ENCODE measurements at places on chromosomes 6 and 20.

GRCh38 chr6:15709651-15710269 is 46.9 kb upstream of the DTNBP1 start:
- DNase-seq: no peak

- DNase-seq: no peak
Observed at GRCh38 chr6:130212215-130212874, 10.4 kb downstream of the SAMD3 start.

- DNase-seq: no peak
Observed at GRCh38 chr6:1437553-1438406, 48.4 kb downstream of the FOXF2 start.

DNA sequence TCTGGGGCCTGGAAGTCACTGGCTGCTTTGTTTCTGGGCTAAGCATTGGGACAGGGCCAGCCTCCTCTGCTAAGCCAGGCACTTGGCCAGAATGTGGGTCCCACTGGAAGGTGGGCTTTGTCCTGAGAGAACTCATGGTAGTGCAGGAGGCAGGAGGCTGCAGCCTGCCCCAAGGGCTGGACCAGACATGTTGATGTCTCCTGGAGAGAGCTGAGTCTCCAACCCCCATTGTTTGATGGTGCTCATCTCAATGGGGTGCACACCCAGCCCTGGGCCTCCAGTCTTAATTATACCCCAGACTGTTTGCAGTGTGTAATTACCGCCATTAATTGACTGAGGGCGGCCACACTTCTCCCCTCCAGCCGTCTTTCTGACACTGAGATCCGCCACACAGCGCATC is 220.5 kb upstream of the PMEPA1 start:
- no peak for DNase-seq

DNA sequence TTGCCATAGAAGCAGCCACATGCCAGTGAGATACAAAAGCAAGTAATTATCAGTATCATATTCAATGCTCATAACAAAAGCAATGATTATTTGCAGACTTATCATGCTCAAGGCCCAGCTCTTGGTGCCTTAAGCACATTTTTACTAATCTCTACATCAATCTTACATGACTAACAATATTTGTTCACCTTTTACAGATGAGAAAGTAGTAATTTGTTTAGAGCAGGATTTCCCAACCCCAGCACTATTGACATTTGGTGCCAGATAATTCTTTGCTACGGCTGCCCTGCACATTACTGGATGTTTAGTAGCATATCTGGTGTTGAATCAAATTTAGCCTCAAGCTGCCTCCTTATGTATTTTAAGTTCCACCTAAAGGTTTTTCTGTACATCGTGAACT is 19.0 kb upstream of the DOK5 start:
- DNase-seq: no peak

- DNase-seq: no peak
Observed at GRCh38 chr20:16608277-16608650, 35.0 kb upstream of the KIF16B start.

DNA sequence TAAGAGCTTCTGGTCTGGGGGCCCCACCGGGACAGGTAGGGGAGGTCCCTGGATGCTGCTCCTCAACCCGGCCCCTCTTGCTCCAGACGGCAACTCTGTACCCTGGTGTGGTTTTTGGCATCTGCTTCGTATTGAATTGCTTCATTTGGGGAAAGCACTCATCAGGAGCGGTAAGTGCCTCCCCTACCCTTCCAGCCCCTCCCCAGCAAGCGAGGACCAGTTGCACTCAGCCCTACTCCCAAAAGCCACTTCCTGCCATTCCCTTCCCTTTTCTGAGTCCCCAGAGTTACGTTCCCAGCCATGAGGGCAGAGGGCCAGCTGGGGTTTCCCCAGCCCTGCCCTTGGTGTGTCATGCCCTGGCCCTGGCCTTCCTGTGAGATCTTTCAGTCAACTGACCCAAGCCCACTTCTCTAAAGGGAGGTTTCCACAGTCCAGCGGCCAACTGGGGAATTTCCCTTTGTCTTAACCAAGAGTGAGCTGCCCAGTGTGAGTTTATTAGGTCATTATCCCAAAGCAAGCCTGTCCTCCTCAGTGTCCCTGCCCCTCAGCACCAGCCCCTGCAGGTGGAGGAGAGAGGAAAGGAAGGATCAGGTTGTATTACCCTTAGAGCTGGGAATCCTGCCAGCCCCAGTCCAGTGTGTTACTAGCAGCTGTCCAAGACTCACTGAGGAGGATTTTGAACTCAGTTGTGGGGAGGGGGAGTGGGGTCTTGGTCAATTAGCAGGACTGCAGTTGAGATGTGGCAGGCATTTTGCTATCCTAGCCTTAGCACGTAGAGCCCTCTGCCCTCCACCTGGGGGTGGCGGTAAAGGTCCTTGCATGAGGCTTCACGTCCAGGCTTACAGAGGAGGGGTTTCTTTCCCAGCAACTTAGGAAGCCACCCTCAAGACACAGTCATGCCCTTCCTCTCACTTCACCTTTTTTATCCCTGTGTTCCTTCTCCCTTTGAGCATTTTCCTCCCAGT is 45.8 kb downstream of the TM9SF4 start:
- peak; percentile 77 for DNase-seq

- no peak for DNase-seq
Observed at GRCh38 chr6:89139509-89140346, 6.1 kb upstream of the PM20D2 start.

DNA sequence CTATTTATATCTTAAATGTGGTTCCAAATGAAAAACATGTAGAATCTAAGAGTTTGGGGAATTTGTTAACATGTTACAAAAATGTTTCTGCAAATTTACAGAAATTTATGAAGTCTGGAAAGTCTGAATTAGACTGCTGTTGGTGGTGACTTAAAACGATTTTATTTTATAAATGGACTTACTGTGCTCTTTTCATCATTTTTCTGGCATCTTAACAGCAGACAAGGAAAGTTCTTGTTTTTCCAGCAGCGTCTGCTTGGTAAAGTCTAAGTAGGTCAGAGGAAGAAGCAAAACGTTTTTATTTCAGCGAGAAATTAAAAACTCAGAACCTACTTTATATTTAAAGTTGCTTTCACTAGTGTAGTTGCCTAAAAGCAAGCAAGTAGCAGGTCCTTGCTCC is 48.6 kb upstream of the COL9A1 start:
- DNase-seq: no peak

- no peak for DNase-seq
Observed at GRCh38 chr6:157030755-157031154, 253.6 kb downstream of the ARID1B start.

DNA sequence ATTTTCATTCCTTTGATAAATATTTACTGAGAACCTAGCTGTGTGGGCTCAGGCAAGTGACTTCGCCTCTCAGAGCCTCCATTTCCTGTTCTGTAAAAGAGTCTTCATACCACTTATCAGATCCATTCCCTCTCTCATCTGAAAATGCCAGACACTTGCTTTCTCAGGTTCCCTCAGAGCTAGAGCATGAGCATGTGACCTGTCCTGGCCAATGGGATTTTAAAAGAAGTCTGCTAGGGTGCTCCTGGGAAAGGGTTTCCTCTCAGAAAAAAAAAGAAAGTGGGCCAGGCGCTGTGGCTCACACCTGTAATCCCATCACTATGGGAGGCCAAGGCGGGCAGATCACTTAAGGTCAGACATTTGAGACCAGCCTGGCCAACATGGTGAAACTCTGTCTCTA is 5.3 kb downstream of the KCNB1 start:
- DNase-seq: no peak

GRCh38 chr20:46546936-46547335 is 3.5 kb downstream of the OCSTAMP start:
- DNase-seq: no peak

DNA sequence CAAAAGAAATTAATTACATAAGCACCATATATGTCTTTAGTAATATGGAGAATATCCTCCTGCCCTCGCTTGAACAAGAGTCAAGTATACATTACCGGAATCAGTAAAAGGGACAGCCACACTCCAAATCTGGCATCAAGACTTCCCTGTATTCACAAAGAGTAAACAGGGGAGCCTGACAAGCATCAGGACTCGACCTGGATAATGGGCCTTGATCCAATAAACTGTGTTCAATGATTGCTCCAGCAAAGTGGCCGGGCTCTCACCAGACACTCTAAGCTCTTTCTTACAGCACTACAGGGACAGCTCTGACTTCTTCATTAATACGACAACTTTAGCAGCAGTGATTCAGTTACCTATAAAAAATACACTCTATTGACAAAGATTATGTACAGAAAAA is 307.9 kb upstream of the POU3F2 start:
- DNase-seq: no peak

DNA sequence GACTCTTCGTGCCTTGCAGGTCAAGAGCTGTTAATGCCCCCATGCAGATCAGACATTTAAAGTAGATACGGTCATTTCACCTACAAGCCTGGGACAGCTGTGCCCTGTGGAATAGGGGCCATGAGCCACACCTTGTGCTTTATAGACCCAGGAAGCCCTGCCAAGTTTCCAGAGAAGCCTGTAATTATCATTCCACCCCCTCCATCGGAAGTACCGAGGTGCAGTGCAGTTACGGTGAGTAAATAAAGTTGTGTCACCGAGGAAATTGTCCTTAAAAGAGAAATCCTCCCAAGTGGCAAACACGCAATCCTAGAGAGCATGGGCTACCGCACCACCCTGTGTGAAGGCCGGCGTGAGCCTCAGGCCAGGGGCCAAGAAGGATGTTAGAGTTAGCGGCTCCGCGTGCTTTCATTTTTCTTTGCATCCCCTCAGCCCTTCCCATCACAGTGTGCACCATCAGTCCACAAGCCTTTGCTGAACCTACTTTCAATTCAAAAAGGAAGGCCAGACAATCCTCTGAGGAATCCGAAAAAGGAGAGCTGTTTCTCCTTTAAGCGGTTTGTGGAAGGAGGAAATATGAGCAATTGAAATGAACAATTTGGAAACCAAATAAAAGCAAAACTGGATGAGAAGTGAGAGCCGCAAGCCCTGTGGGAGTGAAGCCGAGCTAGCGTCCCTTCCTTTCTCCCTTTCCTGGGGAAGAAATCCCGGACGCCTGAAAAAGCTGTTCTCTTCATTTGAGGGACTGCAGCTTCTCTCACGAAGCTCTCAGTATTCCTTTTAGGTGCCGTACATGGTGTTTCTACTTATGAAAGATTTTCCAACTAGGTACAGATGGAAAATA is 183.3 kb upstream of the PDE10A start:
- DNase-seq: no peak

- DNase-seq: no peak
Observed at GRCh38 chr6:24554474-24554873, 59.7 kb downstream of the ALDH5A1 start.

DNA sequence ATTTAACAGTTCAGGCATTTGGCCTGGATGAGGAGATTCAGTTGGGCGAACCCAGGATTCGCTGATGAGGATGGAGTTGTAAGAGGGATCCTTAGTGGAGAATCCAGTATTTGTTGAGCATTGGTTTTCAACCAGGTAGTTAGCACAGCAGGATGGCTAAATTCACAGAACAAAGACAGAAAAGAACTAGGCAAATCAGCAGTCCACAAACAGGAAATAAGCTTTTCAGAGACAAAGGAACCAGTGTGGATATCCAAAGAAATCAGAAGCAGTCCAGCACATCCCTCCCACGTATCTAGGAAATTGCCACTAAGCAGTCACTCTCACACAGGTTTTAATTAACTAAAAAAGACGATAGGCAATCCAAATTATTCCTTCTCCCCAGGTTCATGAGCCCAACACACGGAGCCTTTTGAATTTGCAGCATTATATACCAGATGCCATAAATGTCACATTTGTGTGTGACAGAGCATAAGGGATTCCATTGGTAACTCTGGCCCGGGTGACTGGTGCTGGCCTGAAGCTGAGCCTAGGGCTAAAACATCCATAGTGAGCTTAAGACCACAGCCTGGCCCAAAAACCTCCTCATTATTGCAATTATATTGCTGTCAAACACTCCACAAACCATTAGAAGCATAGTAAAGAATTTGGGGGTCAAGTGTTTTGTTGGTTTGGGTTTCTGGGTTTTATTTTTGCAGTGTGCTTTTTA is 131.5 kb downstream of the SOBP start:
- DNase-seq: no peak

DNA sequence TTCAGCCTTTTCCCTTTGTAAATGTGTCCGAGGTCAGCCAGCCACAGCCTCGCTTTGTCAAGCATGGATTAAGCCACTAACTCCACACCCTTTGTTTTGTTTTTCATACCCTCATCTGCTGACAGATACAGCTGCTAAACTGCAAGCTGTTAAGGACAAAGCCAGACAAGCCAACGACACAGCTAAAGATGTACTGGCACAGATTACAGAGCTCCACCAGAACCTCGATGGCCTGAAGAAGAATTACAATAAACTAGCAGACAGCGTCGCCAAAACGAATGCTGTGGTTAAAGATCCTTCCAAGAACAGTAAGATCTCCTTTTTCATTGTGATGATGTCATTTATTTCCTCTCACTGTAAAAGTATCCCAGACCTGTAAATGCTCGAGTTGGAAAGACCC is 269.3 kb downstream of the ARHGAP18 start:
- no peak for DNase-seq

- no peak for DNase-seq
Observed at GRCh38 chr6:41579088-41579610, 33.0 kb downstream of the FOXP4 start.

DNA sequence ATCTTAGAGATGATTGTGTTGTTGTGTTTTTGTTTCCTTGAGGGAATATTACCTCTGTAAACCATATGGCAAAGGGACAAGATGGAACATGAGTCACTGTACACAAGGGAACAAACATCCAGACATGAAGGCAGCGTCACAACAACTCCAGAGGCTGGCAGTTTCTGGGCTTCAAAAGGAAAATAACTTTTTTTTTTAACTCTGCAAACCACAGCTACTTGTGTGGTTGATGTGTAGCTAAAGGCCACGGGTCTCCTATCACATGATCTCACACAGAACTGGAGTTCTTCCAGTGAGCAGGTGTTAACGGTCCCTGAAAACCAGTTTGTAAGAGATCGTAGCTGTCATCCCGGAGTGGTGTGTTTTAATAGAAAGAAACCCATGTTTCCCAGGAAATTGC is 33.2 kb upstream of the HBS1L start:
- DNase-seq: no peak

DNA sequence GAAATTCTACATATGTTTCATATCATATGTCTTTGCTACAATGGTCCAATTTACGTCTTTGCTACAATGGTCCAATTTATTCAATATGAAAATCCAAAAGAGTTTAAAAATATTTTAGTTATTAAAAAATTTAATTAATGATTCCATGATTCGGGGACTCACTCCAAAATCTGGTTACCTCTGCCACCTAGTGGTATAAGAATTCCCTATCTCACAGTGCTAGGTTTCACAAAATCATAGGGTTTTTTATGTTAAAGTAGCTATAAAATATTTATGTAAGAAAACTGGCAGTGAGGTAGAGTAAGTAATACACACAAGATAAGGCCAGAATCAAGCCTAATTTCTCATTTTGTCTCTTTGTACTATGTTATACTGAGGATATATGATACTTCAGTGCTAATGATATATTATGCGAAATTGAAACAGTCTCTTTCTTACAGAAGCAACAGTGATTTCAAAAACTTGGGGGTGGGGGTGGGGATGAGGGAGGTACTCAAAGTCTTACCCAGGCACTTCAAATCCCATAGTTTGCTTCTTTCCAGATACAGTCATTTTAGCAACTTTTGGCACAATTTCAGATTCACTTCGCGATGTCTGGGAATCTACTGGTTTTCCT is 52.3 kb downstream of the HBS1L start:
- no peak for DNase-seq
